Head of caudate nucleus (tissue), 42 donors: ENCODE measurements at places on chromosomes 5 and 9.

DNA sequence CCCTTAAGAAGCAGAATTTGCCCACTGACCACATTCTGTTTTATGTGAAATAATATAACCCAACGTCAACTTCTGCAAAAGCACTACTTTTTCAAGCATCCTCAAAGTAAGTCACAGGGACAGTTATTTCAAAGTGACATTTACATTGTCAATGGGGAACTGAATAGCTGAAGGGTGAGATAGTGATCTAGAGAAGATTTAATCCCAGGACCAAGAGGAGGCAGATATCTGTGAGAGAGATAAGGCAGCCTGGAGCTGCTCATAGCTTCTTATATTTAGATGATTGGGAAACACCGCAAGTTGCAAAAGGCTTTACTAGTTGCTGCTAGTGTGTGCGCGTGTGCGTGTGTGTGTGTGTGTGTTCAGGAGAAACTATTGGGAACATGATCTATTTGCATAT is 210.4 kb upstream of the RFX3 start:
- no peak for DNase-seq

- no peak for DNase-seq
Measured at GRCh38 chr5:151492729-151493128, 45.3 kb downstream of the SLC36A1 start.

DNA sequence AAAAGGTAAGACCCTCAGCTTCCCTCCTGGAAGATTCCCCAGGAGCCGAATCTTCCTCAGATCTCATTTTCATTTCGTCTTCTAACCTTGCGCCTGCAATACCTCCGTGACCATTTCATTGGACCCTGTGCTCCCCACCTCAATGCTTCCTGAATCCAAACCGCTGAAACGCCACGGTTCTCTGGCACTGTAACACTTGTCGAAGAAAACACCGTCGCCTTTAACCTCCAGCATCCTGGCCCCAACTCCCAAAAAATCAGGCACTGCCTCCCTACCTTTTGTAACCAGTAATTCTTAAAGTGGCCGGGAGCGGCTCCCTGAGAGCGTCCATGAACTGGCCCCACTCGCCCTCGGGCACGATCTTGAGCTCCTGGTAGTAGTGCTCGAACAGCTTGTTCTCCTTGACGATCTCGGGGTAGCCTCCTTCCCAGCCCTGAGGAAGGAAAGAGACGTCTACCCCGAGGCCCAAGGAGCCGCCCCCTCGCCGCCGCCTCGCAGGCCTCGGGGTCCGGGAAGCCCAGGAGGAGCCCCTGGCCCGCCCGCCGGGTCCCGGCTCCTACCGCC is 438 bp downstream of the NSUN2 start:
- DNase-seq: no peak

DNA sequence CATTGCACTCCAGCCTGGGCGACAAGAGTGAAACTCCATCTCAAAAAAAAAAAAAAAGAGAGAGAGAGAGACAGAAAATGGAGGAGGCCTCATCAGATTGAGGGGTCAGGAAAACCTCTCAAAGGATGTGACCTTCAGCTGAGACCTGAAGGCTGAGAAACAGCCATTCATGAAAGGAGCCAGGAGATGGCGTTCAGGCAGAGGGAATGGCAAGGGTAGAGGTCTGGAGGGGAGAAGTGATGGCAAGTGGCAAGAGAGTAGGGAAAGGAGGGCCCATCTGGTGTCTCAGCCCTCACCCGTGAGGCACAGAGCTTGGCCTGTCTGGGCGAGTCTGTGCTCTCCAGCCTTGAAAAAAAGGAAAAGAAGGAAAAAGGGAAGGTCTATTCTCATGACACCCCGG is 17.0 kb downstream of the CAMK2A start:
- no peak for DNase-seq

- DNase-seq: peak; percentile 11
Measured at GRCh38 chr5:95664204-95664786, 17.7 kb downstream of the RFESD start.

- peak; percentile 19 for DNase-seq
Measured at GRCh38 chr5:176366232-176366894, 1.1 kb downstream of the ARL10 start.

DNA sequence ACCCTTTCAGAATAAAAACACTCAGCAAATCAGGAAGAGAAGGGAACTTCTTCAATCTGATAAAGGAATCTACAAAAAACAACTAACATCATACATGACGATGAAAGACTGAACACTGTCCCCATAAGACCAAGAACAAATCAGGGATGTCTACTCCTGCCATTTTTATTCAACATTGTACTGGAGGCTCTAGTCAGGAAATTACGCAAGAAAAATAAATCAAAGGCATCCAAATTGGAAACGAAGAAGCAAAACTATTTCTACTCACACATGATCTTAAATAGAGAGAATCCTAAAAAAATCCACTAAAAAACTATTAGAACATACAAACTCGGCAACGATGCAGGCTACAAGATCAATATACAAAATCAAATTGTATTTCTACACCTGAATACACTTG is 42.3 kb downstream of the IPPK start:
- DNase-seq: no peak

GRCh38 chr5:57191163-57191562 is 17.3 kb downstream of the GPBP1 start:
- no peak for DNase-seq

DNA sequence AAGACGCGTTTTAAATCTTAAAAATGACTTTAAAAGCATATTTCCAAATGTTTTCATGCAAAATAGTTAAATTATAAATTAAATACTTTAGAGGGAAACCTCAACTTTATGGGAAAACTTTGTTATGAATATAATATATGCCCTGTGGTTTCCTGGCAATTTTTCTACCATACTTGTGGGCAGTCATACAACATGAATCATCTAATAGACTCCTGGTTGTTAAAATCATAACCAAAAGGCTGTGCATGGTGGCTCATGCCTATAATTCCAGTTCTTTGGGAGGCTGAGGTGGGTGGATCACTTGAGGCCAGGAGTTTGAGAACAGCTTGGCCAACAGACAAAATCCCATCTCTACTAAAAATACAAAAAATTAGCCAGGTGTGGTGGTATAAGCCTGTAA is 18.2 kb downstream of the ATP10B start:
- DNase-seq: no peak

DNA sequence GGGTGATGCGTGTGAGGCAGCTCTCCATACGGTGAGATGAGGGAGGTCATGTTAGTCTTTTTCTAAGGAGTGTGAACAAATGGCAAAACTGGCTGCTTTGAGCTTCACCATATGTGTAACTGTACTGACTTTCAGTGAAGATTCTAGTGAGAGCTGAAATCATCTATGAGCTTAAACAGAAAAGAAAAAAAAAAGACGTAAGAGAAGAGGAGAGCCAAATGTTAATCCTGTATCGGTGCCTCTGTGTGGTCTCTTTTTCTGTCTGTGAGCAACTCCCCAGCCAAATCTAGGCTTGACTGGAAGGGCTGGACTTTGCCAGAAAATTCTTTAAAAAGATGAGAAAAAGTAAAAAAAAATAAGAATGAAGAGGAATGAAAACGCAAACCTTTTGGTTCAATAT is 209.7 kb upstream of the TUT7 start:
- no peak for DNase-seq

GRCh38 chr5:10831419-10831818 is 70.4 kb upstream of the DAP start:
- DNase-seq: no peak

DNA sequence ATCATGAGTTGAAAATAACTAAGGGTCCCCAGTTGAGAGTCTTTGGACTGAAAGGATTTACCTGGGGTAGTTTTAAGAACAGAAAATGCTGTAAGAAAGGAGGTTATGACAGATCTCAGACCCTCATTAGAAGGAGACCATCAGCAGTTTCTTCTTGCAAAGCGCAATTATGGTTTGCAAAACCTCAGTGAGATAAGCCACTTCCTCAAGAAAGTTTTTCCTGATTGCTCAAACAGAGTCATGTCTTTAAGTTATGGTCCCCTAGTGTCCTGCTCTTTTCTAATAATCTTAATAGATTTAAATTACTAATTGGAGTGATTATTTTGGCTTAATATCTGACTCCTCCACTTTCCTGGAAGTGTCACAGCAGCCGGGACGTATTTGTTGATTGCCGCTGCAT is 293.2 kb upstream of the KLF4 start:
- no peak for DNase-seq

GRCh38 chr9:72600671-72601070 is 79.3 kb downstream of the TMC1 start:
- DNase-seq: no peak

DNA sequence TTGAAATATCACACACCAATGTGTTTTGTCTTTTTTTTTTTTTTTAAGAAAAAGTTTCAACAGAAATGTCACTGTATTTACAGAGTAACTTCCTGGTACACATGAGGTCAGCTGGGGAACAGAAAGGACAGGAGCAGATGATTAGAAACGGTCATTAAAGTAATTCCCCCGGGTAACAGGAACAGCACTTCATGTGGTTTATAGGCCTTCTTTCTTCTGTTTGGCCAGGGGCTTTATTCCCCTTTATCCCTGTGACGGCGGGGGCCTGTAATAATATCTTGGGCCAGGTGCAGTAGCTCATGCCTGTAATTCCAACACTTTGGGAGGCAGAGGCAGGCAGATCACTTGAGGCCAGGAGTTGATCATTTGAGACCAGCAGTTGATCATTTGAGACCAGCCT is 30.5 kb upstream of the MSH3 start:
- no peak for DNase-seq

DNA sequence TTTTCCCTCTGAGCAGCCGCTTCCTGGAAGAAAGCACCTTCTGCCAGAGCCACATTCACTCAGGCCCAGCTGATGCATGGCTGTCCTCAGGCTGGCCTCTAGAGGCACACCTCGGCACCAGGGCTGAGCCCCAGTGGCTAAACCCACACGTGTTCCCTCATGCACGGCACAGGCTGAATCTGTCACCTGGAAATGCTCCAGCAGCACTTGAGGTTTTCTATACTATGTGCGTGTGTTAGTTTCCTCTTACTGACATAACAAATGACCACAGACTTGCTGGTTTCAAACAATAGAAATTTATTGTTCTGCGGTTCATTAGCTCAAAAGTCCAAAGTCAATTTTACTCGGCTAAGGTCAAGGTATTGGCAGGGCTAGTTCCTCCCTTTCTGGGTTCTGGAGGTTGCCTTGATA is 141.4 kb downstream of the LRRC70 start:
- DNase-seq: no peak

- no peak for DNase-seq
Measured at GRCh38 chr9:74245866-74246497, 251.2 kb upstream of the RORB start.
